H1 (cell line): ENCODE measurements at places on chromosomes 2 and 18. TPM values are rescaled to one million over a fixed set of nuclear protein-coding genes. Genes with fewer than 3 reads are reported as not detected.

- no peak for DNase-seq
Observed at GRCh38 chr2:174957050-174957449, 48.1 kb downstream of the CHN1 start.

GRCh38 chr2:159617100-159617499, 752 bp upstream of the BAZ2B start:
- DNase-seq = no peak

DNA sequence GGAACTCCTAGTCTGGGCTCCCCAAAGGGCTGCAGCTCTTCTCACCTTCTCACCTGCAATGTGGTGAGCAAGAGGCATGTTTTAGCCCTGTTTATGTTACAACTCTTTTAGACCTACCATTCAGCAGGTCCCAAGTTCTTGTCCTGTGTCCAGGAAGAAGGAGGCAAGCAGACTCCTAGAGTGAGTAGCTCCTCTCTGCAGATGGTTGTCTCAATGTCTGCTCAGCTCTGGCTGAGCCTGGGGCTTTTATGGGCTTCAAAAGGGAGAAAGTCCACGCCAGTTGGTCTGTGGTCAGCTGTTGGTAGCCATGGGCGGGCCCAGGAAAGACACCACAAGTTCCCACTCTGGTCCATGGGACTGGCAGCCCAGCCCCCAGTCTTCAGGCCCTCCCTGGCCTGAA, 148.1 kb upstream of the HS6ST1 start:
- DNase-seq = no peak

GRCh38 chr2:28356095-28356911, 36.4 kb upstream of the FOSL2 start:
- DNase-seq = no peak

- DNase-seq = no peak
Observed at GRCh38 chr2:29307519-29307918, 192.3 kb downstream of the CLIP4 start.

The ALK gene
- total RNA-seq = 0.09 and 0.10 TPM in 2 replicates

The RBBP8 gene
- 63.4 and 65.8 TPM in 2 replicates for total RNA-seq
